ENCODE measurements at places on chromosomes 6 and 20.

DNA sequence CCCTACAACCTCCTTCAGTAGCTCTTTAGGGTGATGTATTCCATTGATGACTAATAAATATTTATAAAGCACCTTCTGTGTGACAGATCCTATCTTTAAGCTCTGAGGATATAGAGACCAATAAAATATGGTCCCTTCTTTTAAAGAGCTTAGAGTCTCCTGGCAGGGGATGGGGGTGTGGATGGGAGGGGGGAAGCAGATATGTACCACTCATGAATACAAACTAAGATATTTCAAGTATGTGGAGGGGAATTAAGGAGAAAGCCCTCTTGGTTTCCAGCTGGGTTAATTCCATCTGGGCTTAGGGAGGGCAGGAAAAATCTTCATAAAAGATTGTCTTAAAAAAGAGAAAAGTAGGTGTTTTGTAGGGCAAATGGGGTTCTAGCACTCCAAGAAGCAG, 21.6 kb upstream of the FBXO9 start:
- no peak for DNase-seq

DNA sequence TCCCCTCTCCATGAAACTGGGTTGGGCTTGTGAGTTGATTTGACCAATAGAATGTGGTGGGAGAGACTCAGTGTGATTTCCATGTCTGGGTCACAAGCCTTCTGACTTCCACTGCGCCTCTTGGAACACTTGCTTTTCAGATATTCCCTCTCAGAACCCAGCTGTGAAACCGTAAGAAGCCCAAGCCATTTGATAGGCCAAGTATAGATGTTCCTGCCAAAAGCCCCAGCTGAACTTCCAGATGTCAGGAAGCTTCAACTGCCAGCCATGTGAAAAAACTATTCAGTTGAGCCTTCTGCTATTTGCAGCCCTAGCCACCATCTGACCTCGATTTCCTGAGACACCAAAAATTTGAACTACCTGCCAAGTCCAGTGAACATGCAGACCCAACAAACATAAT, 387.8 kb upstream of the GJE1 start:
- DNase-seq = no peak

- no peak for DNase-seq
Measured at GRCh38 chr20:20895537-20895936, 183.1 kb upstream of the RALGAPA2 start.

DNA sequence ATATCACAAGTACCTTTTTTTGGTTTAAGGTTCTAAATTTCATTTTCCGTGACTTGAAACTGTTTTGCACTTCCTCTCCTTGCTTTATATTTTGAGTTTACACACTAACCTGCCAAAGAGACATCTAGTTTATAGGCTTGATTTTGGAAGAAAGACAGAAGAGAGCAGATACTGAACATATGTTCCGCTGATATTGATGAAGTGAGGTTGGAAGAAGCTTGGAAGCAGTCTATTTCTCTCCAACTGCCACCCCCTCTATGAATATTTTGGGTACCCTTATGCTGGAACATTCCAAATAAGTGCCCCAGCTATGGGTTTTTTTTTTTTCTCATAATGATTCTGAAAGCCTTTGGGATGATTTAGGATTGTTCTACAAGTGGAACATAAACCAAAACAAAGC, 150.6 kb downstream of the LAMA2 start:
- DNase-seq = no peak

- DNase-seq = no peak
Measured at GRCh38 chr6:5087389-5087788, 2.2 kb downstream of the PPP1R3G start.

GRCh38 chr6:102085257-102085656, 691.7 kb downstream of the GRIK2 start:
- DNase-seq = no peak

GRCh38 chr20:13736436-13737191, 48.1 kb downstream of the ESF1 start:
- no peak for DNase-seq

GRCh38 chr6:164417537-164418261, 891.7 kb downstream of the C6orf118 start:
- no peak for DNase-seq

GRCh38 chr20:53929974-53930650, 140.3 kb downstream of the BCAS1 start:
- no peak for DNase-seq

DNA sequence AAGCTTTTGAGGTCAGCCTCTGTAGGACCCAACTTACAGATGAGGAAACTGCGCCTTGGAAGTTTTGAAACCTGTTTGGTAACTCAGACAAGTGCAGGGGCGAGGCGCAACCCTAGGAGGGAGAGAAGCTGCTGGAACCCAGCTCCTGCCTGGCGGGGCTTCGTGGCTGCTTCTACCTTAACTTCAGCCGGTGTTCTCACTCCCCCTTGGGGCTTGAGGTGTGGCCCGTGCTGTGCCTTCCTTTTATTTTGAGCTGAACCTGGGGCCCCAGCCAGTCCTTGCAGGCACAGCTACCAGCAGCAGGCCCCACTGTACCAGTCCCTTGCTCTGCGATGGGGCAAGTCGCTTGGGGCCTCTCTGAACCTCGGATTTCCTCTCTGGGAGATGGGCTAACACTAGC, 12.0 kb downstream of the RBM38 start:
- no peak for DNase-seq

DNA sequence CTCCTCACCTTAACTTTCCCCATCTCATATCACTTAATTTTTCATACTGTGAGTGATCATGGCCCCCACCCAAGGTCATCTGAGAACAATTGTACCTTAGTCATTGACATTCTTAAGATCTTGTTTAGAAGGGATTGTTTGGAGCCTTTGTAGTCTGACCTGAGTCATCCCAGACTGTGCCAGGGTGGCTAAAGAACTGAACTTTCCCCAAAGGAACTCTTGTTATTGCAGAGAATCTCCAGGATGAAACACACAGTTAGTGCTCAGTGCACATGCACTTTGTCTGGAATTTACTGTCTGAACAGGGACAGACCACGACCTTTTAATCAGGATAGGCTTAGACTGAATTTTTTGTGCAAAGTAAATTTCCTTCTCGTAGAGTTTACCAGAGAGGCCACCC, 112.6 kb upstream of the CCN2 start:
- DNase-seq = peak; percentile 83

DNA sequence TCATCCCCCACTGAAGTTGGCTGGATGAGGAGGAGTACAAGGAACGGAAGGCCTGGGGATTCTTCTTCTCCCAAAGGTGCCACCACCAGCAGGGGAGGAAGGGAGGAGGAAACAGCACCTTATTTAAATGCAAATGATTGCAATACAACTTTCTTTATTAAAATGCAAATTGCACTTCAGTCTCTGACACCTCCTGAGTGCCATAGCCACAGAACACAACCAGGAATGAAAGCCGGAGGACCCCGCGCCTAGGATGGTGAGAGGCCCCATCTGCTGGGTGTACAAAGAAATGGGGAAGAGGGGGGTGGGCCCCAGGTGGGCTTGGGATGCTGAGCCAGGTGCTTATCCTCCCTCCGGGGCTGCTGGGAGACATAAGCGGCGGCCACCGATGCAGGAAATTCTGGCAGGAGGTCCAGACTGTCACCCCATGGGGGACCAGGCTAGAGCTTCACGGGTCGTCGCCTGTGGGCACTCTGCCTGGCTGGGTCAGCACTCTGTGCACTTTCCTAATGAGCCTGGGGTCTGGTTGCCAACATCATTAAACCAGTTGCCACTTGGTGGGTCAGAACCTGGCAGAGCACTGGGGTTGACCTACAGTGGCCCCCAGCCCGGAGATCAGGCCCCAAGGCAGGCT, 154.2 kb upstream of the MLN start:
- DNase-seq = no peak

DNA sequence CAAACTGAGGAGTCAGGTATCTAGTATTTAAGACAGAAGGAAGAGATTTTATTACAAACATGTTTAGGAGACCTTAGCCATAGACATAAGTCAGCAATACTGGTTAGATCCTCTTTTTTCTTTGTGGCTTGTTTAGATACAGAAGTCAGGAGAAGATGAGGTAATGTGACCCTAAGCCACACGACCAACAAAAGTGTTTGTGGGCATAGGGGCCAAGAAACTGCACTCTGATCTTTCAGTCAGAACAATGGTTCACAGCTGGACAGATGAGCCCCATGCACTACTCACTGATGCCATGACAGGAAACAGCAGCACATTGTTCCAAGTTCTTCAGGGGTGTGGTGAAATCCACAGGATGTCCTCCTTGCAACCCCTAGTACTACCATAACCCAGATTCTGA, 238.5 kb upstream of the RAB32 start:
- no peak for DNase-seq

Measured in mammary epithelial cell (primary cell).